HFFc6 (cell line): ENCODE measurements at places on chromosomes 7 and 10. TPM values are rescaled to one million over a fixed set of nuclear protein-coding genes. Genes with fewer than 3 reads are reported as not detected.

Gene KBTBD2
- 20.8 to 24.8 TPM (median 23.0 TPM) in 3 replicates for total RNA-seq

Gene ARHGAP21
- 70.3 and 81.9 TPM in 2 replicates for total RNA-seq

Gene AKR1C2
- 0.52 to 1.4 TPM (median 0.85 TPM) in 3 replicates for total RNA-seq

Gene PRDX3
- 155 and 156 TPM in 2 replicates for total RNA-seq

Gene IL6
- total RNA-seq = 18.2 to 47.3 TPM (median 30.1 TPM) in 3 replicates

Gene DGKI
- 1.4 and 1.8 TPM in 2 replicates for total RNA-seq

Gene TEX47
- not detected in 3 replicates for total RNA-seq

Gene CPA4
- total RNA-seq = 21.8 and 23.2 TPM in 2 replicates

Gene CYP3A5
- total RNA-seq = 0.30 to 1.8 TPM (median 0.64 TPM) in 3 replicates

Gene TRRAP
- total RNA-seq = 27.2 to 33.4 TPM (median 27.9 TPM) in 3 replicates

Gene SLC26A4
- 0.15 to 0.42 TPM (median 0.21 TPM) in 3 replicates for total RNA-seq

Gene UFSP1
- total RNA-seq = 2.6 to 4.4 TPM (median 3.2 TPM) in 3 replicates

Gene CSTF2T
- total RNA-seq = 12.4 to 15.7 TPM (median 15.5 TPM) in 3 replicates

Gene FANK1
- total RNA-seq = 0.50 to 1.4 TPM (median 1.1 TPM) in 3 replicates

Gene SUN3
- 1.3 TPM in 1 of 3 replicates, not detected in the others for total RNA-seq

- DNase-seq = no peak
These were observed 1.1 kb downstream of the EGFR start for GRCh38 chr7:55019691-55020465.

GRCh38 chr7:75937958-75938786, 23.2 kb downstream of the POR start:
- peak; percentile 94 for DNase-seq

- DNase-seq = no peak
These were observed 57.4 kb downstream of the PARP12 start for GRCh38 chr7:140005341-140005740.

- DNase-seq = no peak
These were observed 57.5 kb downstream of the MDFIC start for GRCh38 chr7:114979388-114979787.

GRCh38 chr7:130009848-130010688, 41.1 kb downstream of the ZC3HC1 start:
- DNase-seq = peak; percentile 92

- no peak for DNase-seq
These were observed 608.9 kb downstream of the SORCS1 start for GRCh38 chr10:106555599-106555998.

DNA sequence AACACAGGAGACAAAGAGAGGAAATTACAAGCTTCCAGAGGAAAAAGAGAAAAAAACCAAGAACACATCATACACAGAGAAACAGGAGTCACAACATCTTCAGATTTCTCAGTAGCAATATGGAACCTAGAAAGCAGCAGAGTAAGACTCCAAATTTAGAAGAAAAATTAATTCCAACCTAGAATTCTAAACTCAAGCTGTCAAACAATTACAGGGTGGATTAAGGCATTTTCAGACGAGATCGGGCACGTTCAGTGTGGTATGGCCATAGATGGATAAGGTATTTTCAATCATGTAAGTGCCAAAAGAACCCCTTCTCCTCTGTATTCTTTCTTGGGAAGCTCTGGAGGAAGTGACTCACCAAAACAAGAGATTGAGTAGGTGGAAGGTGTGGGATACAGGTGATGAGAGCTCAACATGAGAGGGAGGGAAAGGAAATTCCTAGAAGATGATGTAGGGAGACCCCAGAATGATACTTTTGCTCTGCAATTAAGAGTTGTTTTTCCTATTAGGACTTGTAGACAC, 51.6 kb downstream of the FAM204A start:
- no peak for DNase-seq

DNA sequence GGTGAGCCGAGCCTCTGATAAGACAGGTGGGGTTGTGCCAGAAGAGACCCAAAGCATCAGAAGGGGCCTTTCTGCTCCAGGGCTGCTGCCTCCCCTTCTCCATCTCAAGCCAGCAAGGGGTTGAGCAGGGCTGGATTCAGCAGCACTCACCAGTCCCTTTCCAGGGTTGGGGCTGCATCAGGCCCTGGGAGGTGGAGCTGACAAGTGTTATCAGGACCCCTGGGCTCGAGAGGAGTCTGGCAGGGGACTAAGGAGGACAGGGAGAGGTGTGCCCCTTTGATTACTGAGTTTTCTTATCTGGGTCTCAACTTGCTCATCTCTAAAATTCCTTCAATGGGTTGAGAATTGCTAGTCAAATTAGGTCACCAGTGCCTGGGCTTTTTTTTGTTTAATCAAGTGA, 17.8 kb downstream of the ARHGAP22 start:
- no peak for DNase-seq

- DNase-seq = peak; percentile 2
These were observed 46.4 kb downstream of the RAMP3 start for GRCh38 chr7:45203936-45204445.

DNA sequence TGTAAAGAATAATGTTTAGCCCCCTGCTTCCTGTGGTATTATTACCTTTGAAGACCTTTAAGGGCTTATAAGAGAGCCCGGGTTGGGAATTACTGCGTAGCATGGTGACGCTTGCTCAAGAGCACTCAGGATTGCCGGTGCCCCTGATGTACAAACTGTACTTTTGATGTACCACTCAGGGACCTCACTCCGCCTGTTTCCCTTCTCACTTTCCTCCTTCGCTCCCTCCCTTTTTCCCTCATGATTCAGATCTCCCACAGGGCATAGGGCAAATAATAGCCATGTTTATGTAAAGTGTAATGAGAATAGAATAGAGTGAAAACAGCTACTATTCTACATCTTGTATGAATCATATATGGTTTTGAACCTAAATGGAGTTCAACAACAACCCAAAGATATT, 77.8 kb upstream of the PDCD4 start:
- DNase-seq = no peak

DNA sequence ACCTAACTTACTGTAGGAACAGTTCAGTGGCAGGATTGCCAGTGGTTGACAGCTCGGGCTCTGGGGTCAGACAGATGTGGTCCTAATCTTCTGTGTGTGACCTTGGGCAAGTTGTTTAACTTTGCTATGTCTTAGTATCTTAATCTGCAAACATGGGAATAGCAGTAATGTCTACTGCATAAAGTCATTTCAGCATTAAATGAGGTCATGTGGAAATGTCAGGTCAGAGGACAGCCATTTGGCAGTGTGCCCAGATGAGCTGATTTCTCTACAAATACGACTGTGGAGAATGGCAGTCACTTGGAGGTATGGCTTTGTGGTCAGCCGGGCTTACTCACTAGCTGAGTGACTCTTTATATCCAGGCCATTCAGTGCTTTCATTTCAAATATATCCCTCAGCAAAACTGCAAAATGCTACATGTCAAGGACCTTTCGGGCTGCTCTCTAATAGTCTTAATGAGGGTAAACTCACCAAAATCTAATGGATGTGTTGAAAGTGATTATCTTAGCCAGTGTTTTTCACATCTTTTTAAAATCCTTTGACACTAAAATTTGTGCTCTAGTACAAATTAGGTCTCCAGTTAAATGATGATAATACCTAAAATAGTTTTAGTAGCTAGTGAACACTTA, 171.4 kb downstream of the ST7 start:
- peak; percentile 97 for DNase-seq

GRCh38 chr7:94245500-94245899, 149.2 kb upstream of the COL1A2 start:
- DNase-seq = no peak

DNA sequence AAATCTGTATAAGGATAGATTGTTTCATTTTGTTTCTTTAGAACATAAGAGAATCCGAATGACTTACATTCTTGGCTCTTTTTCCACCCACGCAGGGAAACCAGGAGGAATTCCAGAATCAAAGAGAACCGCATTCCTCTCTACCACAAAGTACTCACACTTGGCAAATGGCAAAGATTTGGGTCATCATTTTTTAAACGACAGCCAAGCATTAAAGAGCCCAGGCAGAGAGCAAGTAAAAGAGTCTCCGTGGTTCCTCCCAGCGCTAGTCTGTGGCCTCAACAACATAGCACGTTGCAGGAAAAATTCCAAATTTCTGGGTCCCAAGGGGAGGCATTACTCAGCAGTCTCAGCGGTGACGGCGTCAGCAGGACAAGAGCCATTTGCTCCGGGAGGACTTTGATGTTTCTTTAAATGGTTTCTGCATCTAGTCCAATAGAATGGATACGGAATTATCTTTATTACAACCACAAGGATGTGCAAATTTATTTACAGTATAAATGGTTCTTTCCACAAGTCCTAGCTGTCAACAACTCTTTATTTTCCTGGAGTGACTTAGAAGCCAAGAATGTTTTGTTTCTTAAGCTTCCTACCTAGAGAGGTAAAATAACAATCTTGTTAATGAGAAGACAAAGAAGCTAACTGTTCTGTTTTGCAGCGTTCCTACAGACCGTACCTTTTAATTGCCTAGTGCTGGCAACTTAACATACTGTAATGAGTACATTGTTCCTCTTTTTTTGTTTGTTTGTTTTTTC, 232.5 kb downstream of the SKIDA1 start:
- peak; percentile 98 for DNase-seq

DNA sequence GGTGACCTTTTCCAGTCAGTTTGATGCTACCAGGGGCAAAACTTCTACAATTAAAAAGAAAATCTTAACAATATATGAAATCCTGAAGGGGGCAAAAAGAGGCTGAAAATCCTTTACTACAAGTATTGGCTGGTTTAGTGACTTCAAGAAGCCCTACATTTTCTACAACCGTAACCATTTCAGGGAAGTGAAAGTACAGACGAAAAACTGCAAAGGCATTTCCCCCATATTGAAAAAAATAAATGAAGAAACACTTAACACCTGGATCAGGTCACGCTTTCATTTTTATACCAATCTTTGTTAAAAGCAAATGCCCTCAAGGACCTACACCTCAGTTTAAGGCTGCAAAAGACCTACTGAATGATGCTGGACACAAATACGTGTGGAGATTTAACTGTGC, 38.6 kb downstream of the IL6 start:
- no peak for DNase-seq

- DNase-seq = peak; percentile 28
These were observed 42.0 kb downstream of the GNA12 start for GRCh38 chr7:2802101-2802500.

GRCh38 chr7:12779947-12780346, 92.5 kb downstream of the ARL4A start:
- no peak for DNase-seq

DNA sequence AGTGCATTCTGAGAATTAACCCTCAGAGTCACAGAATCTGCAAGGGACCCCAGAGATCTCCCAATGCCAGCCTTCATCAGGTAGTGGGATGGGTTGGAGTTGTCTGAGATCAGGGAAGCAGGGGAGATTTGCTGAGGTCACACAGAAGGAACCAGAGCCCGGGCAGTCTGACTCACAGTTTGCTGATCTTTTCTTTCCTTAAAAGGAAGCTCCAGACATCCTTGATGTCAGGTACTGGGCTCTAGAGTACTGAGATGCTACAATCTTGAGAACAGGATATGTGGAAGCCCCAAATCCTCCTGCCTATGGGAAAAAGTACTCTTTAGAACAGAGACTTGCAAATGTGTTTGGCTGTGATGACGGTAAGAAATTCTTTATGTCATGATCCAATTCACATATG, 706 bp downstream of the TBATA start:
- no peak for DNase-seq

GRCh38 chr10:123331438-123331837, 177.2 kb downstream of the BUB3 start:
- DNase-seq = no peak

DNA sequence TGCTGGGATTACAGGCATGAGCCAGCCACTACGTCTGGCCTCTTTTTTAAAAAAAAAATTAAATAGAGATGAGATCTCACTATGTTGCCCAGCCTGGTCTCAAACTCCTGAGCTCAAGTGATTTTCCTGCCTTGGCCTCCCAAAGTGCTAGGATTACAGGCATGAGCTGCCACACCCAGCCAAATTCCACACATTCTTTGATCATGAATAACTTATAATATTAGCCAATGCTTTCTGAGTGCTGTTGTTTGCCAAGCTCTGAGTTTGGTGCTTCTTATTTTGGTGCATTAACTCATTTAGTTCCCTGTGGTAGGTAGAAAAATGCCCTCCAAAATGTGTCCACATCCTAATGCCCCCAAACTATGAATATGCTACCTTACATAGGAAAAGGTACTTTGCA, 47.2 kb upstream of the MKI67 start:
- DNase-seq = peak; percentile 11

DNA sequence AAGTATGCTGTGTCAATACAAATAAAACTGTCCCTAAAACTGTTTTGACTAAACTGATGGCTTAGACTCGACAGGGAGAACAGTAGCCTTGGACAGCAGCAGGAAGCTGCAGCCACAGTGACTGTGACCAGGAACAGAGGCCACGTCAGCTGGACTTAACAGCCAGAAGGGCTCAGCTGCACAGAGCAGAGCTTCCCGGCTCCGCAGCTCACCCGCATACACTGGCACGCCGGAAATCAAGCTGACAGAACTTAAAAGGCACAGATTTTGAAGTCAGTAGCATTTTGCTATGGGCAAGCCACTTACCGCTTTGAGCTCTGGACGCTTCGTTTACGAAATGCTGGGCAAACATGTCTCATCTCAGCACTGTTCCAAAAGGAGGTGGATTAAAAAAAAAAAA, 769.7 kb upstream of the AUTS2 start:
- DNase-seq = no peak

DNA sequence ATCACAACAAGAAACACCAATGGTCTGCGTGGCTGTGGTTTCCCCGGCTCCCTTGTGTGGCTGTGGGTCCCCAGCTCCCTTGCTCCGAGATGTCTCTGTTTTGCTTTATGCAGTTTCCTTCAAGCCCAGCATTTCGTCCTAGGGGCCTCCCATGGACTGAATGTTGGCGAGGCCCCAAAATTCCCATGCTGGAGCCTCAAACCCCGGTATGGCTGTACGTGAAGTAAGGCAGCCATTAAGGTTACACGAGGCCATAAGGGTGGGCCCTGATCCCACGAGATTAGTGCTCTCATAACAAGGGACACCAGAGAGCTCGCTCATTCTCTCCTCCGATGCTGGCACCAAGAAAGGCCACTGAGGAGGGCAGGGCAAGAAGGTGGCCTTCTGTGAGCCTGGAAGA, 44.6 kb downstream of the INSIG1 start:
- DNase-seq = no peak

DNA sequence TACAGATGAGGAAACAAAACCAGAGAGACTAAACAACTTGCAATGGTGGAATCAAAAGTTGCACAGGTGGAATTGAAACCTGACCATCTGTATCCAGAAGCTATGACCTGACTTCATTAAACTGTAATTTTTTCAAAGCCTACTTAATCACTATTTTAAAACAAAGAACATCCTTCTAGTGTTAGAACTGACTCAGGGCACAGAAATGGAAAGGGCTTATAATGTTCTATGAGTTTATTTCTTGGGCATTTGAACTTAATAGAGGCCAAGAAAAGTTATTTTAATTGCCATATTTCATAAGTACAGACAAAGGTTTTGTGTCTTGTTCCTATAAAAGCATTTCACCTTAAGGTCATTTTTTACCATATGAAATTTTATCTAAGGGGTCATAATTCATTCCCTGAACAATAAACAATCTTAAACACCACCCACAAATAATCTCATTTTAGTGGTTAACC, 8.8 kb downstream of the ITGB1 start:
- DNase-seq = no peak

GRCh38 chr7:19775578-19775977, 2.2 kb upstream of the TMEM196 start:
- no peak for DNase-seq

- DNase-seq = no peak
These were observed 47.3 kb upstream of the C1GALT1 start for GRCh38 chr7:7135074-7135473.

- no peak for DNase-seq
These were observed 582.6 kb downstream of the PARD3 start for GRCh38 chr10:34232481-34232880.
